ENCODE measurements at places on chromosomes 6 and 20.
A peak's percentile ranks its signal among the peaks of the same experiment; 100 is the strongest.

DNA sequence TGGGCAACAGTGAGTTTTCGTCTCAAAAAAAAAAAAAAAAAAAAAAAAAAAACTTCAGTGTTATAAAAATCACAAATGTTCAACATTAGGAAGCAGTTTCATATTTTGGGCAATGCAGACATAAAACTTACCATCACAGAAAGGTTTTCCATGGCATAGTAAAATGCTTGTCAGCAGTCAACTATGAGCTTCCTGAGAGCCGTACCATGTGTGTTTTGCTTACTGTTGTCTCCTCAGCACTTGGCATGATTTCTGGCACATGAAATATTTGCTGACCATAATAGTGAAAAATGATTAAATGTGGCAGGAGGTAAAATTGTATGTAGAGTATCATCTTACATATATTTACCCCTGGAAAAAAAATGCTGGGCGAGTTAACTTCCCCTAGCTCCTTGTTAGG, 237.5 kb upstream of the SLC35B3 start:
- no peak for DNase-seq

- DNase-seq: no peak
Measured at GRCh38 chr20:481167-481566, 18.8 kb upstream of the TBC1D20 start.

- DNase-seq: no peak
Measured at GRCh38 chr6:91812596-91813274, 1225.9 kb upstream of the MAP3K7 start.

- DNase-seq: peak; percentile 99
Measured at GRCh38 chr20:62652041-62652893, 10.0 kb downstream of the SLCO4A1 start.

GRCh38 chr20:3309226-3309625, 70.2 kb upstream of the SLC4A11 start:
- DNase-seq: no peak

DNA sequence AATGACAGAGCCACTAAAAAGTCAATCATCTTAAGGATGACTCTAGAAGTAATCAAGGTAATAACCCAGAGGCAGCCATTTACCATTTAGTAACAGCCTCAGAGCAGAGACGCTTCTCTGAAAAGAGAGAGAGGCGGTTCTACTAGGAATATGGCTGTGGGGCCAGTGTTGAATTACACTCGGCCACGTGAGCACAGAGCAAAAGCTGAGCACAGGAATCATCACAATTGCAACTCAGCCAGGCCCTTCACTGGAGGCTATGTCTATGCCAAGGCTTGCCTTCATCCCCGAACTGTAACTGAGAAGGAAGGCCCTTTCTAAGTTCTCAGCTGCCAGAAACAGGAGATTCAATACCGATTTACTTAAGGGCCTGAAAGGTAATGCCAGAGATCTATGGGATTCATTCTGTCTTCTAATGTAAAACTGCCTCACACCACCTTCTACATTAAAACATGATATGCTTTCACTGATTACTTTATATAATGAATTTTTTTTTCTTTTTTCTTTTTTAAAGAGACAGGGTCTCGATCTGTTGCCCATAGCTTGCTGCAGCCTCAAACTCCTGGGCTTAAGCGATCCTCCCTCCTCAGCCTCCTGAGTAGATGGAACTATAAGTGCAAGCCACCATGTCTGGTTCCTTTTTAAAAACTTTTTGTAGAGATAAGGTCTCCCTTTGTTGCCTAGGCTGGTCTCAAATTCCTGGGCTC, 67.6 kb downstream of the NUDT3 start:
- DNase-seq: peak; percentile 34
